ENCODE measurements at places on chromosomes 6 and 20.

- DNase-seq, result peak; percentile 83
Measured at GRCh38 chr20:63536997-63537524, at the start of gene PTK6. PTK6 (minus strand) TSS chr20:63537376; CDS start chr20:63537314, 62 bp downstream.

GRCh38 chr6:53199156-53199555 is 50.5 kb upstream of the GCM1 start:
- no peak for DNase-seq

GRCh38 chr6:37168163-37168758 is 1.7 kb upstream of the PIM1 start:
- DNase-seq, result no peak

GRCh38 chr6:170124150-170124549 is 166.7 kb downstream of the DLL1 start:
- DNase-seq, result peak; percentile 2

- DNase-seq, result peak; percentile 33
Measured at GRCh38 chr20:63087872-63088680, 81.3 kb upstream of the BHLHE23 start.

DNA sequence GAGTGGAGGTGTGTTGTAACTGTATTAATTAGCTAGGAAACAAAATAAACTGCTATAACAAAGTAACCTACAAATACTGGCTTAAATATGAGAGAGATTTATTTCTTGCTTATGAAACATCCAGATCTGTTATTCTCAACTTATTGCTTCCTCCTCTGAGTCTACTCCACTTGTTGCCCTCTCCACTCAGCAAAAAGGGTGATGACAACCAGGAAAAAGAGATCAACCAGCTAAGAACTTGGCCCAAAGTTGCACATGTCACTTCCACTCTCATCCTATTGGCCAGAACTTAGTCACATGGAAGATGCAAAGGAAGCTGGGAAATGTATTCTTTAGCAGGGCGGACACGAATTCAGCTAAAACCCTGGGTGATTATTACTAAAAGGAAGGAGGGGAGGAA is 5.2 kb upstream of the TP53RK start:
- DNase-seq, result no peak

- DNase-seq, result no peak
Measured at GRCh38 chr20:46350201-46350985, 42.1 kb upstream of the CDH22 start.

GRCh38 chr6:22826961-22827360 is 257.6 kb downstream of the HDGFL1 start:
- no peak for DNase-seq

DNA sequence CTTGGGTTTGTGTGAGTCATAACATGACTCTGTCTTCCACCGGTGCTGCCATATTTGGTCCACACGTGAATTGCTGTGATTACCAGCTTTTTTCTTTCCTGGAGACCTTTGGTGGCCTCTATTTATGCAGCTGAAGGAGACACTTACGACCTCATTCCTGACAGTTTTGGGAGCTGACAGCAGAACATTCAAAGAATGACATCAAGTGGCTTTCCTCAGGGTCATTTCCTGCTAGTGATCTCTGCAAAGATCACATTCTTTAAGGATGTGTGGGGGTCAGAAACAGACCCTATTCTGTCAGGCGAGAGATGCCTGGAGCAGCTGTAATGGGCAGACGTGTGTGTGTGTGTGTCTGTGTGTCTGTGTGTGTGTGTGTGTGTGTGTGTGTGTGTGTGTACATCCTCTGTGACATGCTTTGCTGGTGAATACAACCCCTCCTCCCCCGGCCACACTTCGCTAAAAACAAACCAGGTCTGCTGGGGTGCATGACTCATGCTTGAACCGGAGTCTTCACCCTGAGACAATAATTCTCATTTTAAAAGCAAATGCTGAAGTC is 115.6 kb downstream of the TMEM170B start:
- DNase-seq, result no peak

- no peak for DNase-seq
Measured at GRCh38 chr20:10063482-10063881, 28.7 kb downstream of the ANKEF1 start.

GRCh38 chr6:159692303-159693127 is 526 bp downstream of the SOD2 start:
- peak; percentile 57 for DNase-seq

GRCh38 chr20:51412333-51412871 is 130.1 kb downstream of the NFATC2 start:
- DNase-seq, result no peak

DNA sequence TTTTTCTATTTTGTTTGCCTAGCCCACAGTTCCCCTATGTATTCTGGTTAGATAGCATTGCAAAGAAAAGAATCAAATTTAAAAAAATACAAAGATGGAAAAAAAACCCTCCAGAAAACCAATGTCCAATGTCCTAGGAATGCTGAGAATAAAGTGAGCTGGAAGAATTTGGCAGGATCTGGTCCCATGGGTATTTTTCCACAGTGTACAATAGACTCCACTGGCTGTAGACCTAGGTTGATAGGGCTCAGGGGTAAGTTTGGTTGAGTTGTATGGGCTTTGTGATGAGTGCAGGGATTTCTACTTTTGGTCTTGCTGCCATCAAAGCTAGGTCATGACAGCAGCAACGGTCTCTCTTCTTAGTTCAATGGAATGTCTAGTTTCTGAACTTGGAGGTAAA is 41.5 kb downstream of the SLC22A2 start:
- DNase-seq, result no peak

DNA sequence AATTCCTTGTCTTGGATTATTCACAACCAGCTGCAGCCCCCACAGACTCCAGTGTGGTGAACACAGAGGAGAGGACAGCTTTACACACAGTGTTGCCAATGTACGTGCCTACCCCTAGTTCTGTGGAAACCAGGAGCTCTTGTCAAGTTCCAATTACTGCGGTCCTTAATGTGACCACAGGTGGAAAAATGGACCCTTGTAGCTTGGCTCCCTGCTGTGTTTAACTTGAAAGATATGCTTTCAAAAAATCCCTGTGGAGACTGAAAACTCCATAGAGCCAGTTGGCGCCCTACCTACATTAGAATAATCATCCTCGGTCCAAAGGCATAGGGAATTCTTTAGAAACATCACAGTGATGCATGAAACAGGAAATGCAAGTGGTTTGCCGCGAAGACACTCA is 118.3 kb upstream of the SLC22A23 start:
- DNase-seq, result no peak

DNA sequence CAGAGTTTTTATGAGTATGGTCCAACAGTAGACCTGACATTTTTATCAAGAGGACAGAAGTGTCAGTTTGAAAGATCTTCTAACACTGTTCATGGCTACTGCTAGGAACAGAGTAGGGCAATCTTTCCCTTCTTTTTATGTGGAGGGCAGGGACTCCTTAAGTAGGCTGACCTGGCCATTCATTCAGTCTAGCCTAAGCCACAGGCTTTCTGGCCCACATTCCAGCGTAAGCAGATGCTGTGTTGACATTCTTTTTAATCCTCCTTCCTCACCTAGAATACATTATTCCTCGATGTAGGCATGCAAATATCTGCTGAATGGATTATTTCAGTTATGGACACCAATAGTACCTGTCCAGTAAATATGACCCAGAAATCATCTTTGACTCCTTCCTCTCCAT is 188.3 kb downstream of the ATXN1 start:
- no peak for DNase-seq

DNA sequence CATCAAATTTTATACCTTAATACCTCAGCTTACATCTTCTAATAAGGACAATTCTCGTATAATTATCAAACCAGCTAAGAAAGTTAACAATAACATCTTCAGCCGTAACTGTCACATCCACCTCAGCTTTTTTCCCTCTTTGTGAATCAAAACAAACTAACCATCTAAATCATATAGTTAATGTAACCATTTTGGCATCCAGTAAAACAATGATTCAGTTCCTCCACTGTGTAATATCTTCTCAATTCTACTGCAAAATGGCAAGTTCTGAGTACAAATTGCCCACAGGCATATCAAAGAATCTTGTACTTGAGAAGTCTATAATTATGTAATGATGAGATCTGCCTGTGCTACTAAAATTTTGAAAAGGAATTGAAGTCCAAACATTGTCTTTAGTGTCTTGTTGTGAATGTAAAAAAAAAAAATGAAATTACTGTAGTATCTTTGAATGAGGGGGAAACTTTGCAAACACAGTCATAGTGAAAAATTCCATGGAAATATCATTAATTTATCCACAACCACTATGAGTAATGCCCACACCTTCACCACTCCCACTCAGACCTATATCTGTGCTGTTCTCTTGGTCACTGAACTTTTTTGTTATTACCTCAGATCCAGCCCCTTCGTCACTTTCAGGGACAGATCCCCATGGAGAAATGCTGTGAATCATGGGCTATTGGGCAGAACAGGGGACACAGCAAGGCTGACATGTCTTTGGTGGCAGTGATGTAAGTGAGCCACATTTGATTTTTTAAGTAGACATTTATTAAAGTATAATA is 178.6 kb upstream of the RAB32 start:
- no peak for DNase-seq

DNA sequence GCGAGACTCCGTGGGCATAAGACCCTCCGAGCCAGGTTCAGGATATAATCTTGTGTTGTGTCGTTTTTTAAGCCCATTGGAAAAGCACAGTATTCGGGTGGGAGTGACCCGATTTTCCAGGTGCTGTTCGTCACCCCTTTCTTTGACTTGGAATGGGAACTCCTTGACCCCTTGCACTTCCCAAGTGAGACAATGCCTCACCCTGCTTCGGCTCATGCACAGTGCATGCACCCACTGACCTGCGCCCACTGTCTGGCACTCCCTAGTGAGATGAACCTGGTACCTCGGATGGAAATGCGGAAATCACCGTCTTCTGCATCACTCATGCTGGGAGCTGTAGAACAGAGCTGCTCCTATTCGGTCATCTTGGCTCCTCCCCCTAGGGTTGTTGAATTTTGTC is 307.7 kb upstream of the DEFB115 start:
- DNase-seq, result no peak

DNA sequence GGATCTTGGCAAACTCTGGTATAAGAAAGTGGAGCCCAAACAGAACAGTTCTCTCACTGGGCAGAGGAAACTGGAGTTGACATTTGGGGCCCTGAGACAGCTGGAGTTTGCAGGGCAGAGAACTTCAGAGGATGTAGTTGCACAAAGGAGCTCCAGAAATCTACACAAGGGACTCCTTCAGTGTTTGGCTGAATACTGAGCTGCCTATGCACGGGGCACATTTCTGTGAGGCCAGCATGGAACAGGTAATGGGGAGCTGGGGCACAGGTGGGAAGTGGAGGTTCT is 169.3 kb downstream of the ANKRD60 start:
- no peak for DNase-seq

- no peak for DNase-seq
Measured at GRCh38 chr6:87281426-87281825, 41.0 kb upstream of the SMIM8 start.

DNA sequence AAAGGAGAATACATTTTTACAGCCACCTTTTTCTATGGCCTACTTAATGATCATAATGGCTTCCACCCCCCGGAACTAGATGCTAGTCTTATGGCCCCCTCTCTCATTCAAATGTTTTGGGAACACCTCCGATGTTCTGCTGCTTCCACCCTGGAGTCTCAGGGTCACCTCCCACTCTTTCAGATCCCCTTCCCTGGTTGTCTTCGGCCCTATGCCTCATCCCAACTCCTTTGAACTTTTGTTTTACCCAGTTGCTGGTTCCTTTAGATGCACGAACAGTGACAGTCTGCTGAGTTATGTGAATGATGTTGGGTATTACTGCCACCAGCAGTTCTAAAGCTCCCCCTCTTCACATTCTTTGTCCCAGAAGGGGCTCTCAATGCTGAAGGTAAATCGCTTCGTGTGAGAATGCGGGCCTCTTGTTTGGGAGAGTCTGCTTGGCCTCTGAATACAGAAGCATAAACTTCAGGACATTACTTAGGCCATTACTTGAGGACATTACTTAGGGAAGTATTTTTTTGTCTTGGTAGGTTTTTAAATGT is 309.1 kb downstream of the SOX4 start:
- no peak for DNase-seq

GRCh38 chr6:1621070-1621701 is 11.5 kb downstream of the FOXC1 start:
- DNase-seq, result no peak

DNA sequence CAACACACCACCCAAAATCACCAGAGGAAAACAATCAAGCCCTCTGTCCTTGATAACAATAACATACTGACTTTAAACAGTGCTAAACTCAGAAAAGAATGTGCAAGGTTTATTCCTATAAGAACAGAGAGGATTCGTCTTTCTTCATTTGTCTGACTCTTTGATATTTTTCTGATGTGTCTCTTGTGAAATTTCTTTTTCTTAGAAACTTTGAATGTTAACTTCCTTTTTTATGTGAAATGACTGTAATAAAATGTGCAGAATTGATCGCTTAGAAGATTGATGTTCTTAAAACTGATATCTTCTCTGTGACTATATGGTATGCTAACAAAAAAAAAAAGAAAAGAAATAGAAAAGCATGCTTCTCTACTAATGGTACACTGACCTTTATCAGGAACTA is 947.4 kb upstream of the CITED2 start:
- DNase-seq, result no peak

GRCh38 chr6:30160008-30160784 is 815 bp downstream of the TRIM10 start:
- no peak for DNase-seq

DNA sequence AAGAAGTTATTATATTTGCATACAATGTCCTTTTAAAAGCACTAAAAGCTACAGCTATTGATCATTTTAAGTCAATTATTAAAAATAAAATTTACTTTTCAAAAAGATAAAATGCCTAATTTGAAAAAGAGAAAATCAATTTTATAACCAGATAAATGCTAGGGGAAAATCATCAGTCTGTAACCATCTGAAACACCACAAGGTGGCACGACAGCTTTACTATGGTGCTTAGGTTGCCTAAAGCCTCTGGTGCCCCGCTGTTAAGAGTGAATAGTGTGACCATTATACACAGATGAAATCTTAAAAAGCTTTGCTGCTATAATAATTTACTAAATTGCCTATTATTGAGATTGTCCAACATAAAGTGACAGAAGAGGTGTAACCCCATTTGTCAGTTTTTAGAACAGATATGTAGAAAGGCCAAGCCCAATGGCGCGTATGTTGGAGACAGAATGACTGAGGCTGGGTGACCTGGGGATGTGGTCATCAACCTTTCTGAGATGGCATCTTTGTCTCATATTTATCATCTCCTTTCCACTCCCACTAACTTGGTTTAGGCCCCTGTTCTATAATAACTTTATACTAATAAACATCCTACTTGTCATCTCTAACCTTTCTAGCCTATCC is 100.8 kb downstream of the MOXD1 start:
- no peak for DNase-seq

All from ureter (tissue), 1 donor.